ENCODE measurements at places on chromosomes 7 and 10.

GRCh38 chr7:98727146-98727709, 110.1 kb downstream of the NPTX2 start:
- no peak for DNase-seq

DNA sequence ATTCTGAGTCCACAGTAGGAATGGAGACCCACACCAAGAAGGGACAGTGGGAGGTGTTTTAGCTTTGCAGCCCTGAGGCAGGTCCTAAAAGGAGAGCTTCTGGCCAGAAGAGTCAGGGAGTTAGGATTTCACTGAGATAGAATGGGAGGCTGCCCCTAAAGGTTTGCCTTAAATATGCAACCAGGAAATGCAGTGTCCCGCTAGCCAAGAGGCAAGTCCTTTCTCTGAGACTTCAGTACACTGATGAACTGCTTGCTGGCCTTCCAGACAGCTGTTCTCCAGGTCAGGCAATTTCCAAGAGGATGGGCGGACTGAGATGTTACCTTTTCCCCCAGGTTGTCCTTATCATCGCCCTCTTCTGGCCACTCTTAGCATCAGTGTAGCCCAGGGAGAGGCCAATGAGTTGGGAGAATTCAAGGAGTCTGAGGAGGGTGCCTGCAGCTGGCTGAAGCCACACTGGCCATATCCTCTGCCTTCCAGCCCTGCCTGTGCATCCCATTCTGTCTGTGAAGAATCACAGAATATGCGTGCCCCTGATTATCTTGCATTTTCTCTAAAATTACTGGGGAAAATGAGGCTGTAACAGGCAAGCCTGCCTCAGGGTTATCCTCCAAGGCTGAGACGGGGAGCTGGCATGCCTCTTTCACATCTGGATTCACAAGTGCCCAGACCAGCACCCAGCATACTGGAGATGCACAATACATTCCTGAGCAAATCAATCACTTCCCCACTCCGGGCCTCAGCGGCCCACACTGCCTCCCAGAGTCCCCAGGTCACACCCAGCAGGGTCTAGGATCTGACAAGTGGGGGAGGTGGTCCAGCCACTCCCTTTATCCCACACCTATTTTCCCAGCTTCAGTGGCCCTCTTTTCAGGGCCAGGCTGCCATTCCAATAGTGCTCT, 2.4 kb downstream of the TLL2 start:
- DNase-seq, result peak; percentile 34

- DNase-seq, result no peak
Measured at GRCh38 chr7:50356212-50356944, 51.9 kb downstream of the IKZF1 start.

GRCh38 chr7:30941582-30942323, 22.0 kb upstream of the GHRHR start:
- DNase-seq, result no peak

DNA sequence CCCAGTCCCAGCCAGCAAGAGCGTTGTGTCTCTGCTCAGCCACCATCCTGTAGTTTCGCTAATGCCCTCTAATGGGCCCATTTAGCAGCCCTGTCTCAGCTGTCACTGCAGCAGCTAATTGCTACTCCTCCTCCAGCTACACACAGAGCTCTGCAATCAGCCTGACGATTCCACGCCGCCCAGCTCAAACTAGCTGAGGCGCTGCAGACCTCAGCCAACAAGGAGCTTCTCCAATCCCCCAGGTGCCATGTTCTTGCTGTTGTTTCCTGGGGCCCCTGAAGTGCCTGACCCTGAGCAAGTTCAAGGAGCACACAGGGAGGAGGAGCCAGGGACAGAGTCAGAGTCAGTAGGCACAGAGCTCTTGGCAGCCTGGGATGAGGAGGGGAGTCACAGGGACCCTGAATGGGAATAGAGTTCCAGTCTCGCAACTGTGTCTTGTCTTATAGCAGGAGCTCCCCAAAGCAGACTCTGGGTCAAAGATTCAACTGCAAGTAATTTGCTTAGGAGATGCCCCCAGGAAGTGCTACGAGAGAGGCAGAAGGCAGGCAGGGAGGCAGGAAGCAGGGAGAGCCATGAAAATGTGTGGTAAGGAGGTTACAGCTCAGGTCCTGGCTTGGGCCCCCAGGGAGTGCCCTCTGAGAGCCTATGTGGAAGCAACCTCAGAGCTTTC, 135.8 kb upstream of the UNC5B start:
- no peak for DNase-seq

- DNase-seq, result no peak
Measured at GRCh38 chr7:132526111-132526740, 50.0 kb downstream of the PLXNA4 start.

DNA sequence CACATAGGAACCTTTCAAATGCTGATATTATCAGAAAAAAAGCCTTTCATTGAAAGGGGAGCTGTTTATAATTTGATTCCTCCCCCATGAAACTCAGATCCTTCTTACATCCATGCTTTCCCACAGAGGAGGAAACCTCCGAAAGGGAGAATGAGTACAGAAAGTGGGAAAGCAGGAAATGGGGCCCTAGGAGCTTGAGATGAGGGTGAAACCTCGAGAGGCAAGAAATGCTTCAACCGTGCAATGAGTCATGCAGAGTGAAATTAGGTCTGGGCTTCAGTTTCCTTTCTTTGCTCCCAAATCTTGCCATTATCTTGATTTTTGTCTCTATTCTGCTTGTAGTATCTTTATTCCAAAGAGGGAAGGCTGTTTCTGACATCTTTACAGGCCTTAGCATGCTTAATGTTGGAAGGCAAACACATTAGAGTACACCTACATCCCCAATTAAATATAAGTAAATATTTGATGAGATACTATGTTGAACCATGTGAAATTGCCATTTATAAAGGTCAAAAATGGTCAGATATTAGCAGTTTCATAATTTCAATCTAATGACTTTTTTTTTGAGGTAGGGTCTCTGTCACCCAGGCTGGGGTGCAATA, 79.1 kb downstream of the NAMPT start:
- DNase-seq, result no peak

GRCh38 chr10:35639021-35639727, 2.9 kb downstream of the FZD8 start:
- no peak for DNase-seq

All from progenitor cell of endocrine pancreas (in vitro differentiated cells).